ENCODE measurements at places on chromosomes 3 and 15. TPM values are rescaled to one million over a fixed set of nuclear protein-coding genes. Genes with fewer than 3 reads are reported as not detected.
A peak's percentile ranks its signal among the peaks of the same experiment; 100 is the strongest.

DNA sequence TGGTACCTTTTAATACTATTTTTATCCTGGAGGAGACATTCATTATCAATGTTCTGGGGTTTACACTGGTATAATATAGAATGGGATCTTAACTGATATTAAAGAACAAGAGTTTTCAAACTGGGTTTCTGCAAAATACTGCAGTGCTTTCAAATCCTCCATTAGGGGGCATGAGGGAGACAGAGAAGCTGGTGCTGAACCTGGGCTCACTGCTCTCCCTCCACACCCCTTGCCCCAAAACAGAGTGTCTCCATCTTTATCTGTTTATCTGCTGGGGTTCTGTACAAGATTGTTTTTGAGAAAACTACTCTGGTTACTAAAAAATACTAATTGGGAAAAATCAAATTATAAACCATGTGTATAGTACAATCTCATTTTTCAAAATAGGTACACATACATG, 41.7 kb downstream of the CADPS start:
- no peak for DNase-seq

GRCh38 chr15:83356501-83357399, 72.3 kb upstream of the BNC1 start:
- DNase-seq, result peak; percentile 20

- no peak for DNase-seq
Measured at GRCh38 chr3:170579646-170580045, 6.2 kb downstream of the SLC7A14 start.

DNA sequence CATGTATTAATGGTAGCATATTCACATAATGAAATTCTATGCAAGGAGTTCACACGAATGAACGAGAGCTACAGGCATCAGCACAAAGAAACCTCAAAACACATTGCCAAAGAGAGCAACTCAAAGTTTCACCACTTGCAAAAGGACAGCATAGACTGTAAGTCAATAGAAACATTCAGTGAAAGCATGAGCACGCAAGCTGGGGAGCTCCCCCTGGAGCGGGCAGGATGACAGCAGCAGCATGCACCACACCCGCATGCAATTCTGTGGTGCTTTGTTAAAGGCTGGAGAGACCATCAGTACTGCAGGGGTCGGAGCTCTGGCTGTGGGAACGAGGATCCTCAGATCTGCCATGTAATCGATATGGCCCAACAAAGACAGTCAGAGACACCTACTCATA, 18.7 kb downstream of the OCA2 start:
- peak; percentile 47 for DNase-seq

LRRC31 gene
- total RNA-seq, result not detected
